ENCODE measurements at places on chromosomes 1 and 21.
A peak's percentile ranks its signal among the peaks of the same experiment; 100 is the strongest.

DNA sequence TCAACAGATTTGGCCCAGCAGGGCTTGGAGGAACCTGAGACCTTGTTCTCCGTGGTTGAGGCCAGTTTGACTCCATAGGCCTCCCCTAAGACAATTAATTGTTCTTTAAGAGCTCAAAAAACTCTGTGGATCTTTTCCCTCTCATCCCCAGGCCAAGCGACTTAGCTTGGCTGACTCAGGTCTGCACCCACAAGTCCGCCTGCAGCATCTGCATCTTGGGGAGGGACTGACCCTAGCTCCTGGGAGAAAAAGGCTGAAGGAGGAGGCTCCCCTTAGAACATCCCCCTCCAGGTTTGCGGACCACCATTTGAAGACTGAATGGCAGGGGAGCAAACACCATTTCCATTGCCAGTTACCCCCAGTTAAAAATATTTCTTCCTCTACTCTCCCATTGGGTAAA lies 1.5 kb upstream of the HES2 start:
- no peak for DNase-seq

GRCh38 chr1:147651466-147651865 lies 18.9 kb downstream of the ACP6 start:
- no peak for DNase-seq

GRCh38 chr21:32192291-32193097 lies 86.4 kb downstream of the MIS18A start:
- DNase-seq = no peak

- no peak for DNase-seq
Measured at GRCh38 chr1:226461087-226461486, 53.2 kb upstream of the PARP1 start.

DNA sequence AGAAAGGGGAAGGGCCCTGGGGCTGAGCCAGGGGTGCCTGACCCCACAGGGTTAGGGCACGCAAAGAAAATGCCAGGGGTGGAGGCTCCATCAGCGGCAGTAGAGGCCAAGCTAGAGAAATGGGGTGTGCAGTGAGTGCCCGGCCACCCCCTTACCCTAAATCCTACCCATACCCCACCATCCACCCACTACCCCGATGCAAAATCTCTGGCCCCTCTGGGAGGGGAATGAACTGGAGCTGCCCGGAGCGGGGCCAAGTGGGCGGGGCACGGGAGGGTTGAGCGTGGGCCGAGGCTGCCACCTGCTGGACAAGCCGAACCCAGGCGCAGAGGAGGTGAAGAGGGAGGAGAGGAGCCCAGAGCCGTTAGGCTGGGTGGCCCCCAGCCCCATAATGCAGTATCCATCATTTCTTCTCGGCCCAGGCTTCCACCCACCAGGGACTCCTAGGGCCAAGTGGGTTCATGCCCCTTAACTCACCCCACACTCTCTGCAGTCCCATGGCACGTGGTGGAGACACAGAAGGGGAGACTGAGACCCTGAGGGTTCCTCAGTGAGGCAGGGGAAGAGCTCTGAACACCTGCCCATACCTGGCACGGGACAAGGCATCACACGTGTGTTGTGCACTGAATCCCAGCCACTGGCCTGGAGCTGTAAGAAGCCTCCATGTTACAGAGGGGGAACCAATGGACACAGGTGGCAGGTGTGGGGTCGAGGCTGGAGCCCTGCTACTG lies 1.4 kb upstream of the C1QC start:
- peak; percentile 23 for DNase-seq

GRCh38 chr1:98316286-98316905 lies 345.1 kb upstream of the SNX7 start:
- DNase-seq = no peak

DNA sequence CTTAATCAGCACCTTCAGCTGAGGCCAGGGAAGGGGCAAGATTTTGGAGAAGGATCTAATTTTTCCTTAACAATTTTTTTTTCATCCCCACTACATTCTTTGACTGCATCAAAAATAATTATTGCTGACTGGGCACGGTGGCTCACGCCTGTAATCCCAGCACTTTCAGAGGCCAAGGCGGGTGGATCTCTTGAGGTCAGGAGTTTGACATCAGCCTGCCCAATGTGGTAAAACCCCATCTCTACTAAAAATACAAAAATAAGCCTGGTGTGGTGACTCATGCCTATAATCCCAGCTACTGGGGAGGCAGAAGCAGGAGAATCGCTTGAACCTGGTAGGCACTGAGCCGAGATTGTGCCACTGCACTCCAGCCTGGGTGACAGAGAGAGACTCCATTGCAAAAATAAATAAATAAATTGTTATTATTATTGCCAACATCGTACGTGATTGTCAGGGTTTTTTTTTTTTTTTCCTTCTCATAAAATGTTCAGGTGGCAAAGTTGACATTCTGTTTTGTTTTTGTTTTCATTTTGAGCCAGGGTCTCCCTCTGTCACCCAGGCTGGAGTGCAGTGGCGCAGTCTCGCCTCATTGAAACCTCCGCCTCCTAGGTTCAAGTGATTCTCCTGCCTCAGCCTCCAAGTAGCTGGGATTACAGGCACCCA lies 37.3 kb upstream of the MORC3 start:
- no peak for DNase-seq

DNA sequence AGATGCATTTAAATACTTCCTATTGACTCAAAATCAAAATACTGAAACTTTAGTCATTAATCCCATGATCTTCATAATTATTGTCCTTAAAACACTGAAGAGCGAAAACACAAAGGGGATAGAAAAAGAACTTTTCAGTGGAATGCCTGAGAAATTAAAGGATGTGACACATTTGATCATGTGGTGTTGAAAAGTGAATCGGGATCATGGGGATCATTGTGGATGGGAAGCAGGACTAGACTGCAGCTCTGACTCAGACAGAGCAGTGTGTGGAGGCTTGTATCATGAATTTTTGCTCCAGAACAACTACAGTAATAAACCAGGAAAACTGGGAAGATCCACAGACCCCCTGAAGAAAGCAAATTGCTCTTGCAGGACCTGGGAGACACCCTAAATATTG lies 161.1 kb upstream of the CXADR start:
- DNase-seq = no peak

DNA sequence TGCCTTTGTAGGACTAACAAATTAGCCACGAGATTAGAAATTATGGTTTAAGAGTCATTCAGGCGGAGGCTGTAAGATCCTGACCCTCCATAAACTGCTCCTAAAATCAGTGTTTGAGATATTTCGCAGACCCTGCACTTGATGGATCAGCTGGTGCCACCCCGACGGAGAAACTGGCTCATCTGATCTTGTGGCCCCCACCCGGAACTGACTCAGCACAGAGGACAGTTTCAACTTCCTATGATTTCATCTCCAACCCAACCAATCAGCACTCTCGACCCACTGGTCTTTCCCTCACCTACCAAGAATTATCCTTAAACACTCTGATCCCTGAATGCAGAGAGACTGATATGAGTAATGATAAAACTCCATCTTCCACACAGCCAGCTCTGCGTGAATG lies 3.7 kb upstream of the JAM2 start:
- no peak for DNase-seq
